ENCODE measurements at places on chromosomes 12 and 14.

- DNase-seq: no peak
These were observed 16.1 kb upstream of the WSCD2 start for GRCh38 chr12:108112832-108113556.

- no peak for DNase-seq
These were observed 351.0 kb downstream of the NAV3 start for GRCh38 chr12:78181544-78182162.

DNA sequence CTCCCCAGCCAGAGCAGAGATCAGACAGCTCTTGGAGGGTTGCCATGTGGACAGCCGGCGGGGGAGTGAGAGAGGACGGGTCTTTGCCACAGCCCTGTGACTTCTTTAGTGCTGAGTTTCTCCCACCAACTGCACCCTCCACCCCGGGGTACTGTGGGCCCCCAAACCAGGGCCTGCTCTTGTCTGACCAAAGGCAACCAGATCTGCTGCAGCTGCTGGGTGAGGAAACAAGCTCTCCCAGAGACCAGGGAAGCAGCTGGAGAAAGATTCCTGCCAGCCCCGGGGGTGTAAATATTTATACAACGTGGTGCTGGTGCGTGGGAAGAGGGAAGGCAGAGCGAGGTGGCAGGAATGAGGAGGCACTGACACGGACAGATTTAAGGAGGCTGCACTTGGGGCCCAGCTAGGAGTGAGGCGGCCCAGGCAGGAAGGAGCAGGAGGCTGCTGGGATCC, 14.3 kb upstream of the ZFP36L1 start:
- DNase-seq: peak; percentile 72

DNA sequence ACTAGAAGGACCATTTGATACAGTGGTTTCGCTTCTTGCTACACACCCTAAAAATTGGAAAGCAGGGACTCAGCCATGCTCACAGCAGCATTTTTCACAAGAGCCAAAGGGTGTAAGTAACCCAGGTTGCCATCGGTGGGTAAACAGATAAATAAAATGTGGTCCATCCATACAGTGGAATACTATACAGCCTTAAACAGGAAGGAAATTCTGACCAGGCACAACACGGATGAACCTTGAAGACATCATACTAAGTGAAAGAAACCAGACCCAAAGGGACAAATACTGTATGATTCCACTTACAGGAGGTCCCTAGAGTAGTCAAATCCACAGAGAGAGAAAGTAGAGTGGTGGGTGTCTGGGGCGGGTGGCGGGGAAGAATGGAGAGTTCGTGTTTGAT, 220.9 kb downstream of the PHETA1 start:
- no peak for DNase-seq

GRCh38 chr12:88420457-88420856, 159.8 kb downstream of the KITLG start:
- DNase-seq: no peak

DNA sequence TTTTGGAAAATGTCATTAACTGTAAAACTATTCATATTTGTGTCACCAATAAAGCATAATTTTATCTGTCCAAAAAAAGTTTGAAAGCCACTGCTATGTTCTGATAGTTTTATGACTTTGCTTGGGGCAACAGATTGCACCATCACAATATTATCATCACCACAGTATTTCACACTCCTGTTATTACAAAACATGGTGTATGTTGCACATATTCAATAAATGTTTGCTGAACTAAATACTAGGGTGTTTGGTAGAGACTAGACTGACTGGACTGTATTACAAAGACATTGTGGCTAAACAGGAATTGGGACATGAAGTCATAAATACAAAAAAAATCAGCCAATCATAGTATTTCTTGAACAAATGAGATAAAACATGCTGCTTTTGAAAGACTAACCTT, 55.1 kb downstream of the PAWR start:
- no peak for DNase-seq

- DNase-seq: no peak
These were observed 233.3 kb upstream of the KRR1 start for GRCh38 chr12:75744607-75745256.

GRCh38 chr12:105423921-105424320, 93.4 kb downstream of the C12orf75 start:
- DNase-seq: no peak

DNA sequence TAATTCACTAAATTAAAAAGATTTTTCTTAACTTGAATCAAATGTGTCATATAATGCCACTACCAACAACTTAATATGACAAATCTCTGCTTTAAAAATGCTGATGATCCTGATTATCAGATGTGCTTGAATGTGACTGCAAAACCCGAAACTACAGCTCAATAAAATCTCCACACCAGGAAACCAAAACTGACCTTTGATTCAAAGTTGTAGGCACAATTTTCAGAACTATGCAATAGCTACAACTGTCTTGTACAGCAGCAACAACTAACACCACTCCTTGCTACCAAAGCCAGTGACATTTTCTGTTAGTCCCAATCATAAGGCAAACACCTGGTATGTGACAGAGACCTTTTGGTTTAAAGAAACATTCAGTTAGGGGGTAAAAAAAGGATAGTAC, 147.3 kb downstream of the CEP83 start:
- DNase-seq: no peak

DNA sequence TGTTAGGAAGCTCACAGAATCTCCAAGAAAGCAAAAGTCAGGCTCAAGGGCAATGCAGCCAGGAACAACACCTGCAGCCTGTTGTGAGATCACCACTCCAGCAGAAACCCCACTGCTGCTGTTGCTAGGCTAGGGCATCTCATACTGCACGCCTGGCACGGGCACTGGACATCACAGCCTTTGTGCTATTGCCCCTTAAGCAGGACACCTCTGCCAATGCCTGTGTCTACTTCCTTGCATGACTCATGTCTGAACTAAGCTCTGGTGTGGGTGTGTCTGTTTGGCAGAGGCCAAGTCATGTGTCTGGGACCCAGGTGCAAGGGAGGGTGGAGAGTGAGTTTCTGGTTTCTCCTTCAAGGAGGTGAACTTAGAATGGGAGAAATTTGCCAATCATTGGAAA, 10.0 kb upstream of the DDX47 start:
- DNase-seq: no peak

- no peak for DNase-seq
These were observed 35.2 kb upstream of the PAWR start for GRCh38 chr12:79725987-79726386.

DNA sequence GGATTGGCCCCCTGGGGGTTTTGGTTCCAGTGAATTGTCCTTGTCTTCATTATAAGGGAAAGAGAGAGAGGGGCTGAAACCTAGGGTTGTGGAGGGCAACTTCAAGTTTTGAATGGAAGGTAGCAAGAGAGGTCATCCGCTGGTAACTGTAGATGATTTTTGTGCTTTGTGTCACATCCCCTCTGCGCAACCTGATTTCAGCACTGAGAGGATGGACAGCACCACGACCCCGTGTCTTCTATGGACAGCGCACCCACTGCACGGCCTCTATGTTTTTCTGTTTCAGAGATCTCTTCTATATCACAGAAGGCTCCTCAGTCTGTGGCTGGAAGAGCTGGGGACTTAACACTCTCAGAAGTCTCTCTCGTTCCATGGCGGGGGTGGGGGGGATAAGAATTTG, 127.0 kb upstream of the RPH3A start:
- DNase-seq: no peak

GRCh38 chr12:127885954-127886750, 380.8 kb upstream of the TMEM132C start:
- DNase-seq: no peak

- DNase-seq: no peak
These were observed 2.2 kb downstream of the CYP27B1 start for GRCh38 chr12:57764662-57765002.

GRCh38 chr12:53340398-53340797, 4.2 kb upstream of the SP7 start:
- DNase-seq: no peak

GRCh38 chr12:116365114-116365513, 87.6 kb upstream of the MED13L start:
- no peak for DNase-seq

DNA sequence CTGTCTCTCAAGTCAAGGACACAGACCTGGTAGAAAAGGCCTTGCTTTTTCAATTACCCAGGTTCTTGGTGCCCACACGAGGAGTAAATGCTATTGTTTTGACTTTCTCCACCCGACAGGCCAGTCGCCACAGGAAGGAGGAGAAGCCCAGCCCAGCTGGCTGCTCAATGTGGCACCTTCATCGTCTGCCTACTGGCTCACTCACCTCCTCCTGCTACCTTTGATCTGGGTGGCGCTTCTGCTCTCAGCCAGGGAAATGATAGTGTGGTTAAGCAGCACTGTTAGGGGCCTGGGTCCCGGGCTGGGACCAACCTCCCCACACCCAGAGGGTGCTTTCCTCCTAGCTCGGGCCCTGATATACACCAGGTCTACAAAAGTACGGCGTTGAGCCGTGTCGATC, 75.0 kb upstream of the FZD10 start:
- no peak for DNase-seq

DNA sequence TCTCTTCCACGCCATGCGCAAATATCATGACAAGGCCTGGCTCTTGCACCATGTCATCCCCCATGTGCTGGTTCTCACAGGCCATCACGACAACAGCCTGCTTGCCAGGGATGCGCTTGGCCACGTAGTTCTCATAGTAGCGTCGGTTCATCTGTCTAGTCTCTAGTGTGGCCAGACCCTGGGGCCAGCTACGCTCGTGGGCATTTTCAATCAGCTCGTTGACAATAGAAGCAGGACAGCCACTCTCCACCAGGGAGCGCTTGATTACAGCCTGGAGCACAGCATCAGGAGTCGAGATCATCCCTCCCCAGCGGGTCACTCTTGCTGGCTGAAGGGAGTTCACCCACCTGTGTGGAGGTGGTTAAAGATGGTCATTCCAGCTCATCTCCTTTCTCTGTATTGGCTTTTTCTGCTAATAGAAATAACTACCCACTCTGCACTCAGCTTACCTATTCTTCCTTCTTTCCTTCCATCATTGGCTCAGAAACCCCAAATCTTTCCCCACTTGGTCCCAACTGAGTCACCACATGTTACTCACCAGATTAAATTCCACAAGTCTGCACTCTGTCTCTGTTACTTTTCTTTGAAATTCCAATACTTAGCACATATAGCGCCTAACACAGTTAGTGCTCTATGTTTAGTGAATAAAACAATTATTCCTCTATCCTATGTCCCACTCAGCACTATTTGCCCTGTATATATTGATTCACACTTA, 15.1 kb downstream of the RNF41 start:
- DNase-seq: peak; percentile 31

- no peak for DNase-seq
These were observed 2.7 kb upstream of the SEL1L start for GRCh38 chr14:81536241-81536771.

DNA sequence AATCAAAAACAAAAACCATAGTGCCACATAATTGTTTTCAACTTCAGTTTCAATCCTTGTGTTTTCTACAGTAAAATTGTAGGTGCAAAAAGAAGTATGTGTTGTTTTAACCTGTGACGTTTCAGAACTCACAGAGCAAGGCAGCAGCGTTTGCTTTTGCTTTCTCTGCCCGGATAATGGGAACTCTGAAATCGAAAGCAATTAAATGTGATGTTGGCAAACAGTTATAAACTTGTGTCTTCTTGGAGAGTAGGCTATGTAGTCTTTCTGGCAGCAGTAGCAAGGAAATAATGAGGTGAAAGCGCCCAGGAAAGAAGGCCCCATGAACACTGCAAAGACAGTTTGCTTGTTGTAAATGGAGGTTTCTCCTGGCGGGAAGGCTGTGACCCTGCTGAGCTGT, 39.1 kb downstream of the FNTB start:
- no peak for DNase-seq

DNA sequence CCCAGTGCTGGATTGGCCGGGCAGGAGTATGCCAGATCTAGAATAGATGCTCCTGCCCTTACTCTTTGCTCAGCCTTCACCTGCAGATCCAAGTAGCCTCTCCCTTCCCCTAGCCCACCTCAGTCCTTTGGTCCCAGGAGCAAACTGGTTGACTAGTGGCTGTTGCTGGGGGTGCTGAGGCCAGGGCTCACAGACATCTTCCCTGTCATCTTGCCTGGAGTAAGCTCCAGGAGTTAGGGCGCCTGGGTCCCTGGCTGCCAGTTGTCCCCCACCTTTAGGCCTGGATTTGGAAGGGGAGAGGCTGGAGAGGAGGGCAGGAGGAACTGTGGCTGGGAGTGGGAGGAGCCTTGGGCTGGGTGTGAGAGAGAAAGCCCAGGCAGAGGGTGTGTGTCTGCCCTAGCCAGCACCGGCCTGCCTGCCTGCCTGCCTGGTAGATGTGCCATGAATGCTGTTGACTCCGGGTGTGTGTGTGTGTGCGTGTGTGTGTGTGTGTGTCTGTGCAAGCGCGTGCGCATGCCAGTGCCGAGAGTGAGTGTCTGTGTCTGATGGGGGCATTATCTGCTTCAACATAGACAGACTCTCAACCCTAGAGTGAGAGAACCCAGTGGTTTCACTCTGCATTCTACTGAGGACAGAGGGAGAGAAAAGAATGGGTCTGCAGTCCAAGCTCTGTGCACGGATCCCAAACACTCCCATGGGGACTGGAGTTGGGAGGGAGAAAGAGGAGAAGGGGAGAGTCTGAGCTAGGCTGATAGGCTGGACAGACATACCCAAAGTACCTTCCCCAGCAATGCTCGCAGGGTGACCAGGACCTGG, 845 bp upstream of the RARG start:
- peak; percentile 49 for DNase-seq

DNA sequence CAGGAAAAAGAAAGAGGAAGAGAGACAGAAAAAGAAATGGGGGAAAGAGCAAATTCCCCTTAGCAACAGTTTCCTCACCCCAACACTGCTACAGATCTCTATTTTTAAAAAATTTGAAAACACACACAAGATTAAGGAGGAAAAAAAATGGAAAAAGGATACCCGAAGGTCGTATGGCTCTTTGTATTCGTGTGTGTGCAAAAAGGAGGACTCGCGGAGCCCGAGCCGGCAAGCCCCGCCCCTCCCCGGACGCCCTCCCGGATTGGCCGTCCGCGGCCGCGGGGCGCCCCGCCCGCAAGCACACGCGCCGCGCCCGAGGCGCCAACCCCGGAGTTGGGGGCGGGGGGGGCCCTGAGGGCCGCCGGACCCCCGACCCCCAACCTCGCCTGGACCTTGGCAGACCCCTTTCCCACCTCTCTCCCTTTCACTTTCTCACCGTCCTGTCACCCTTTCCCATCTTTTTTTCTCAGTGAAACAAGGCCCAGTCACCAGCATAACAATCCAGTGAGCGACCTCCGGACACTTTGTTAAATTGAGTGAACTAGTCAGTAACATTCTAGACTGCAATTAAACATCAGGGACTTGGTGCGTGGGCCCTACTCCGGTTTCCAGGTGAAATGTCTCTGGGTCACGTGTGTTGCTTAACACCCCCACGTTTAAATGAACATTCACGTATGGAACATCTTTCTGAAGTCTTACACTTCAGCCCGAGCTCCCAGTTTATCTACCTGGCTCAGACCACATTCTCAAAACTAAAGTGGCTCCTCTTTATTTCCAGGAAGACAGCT, at the start of gene C14orf93:
TSS of gene C14orf93 (minus strand) at position 205 of the 788 bp plus-strand sequence. CDS start 11,120 bp downstream, outside the sequence.
- DNase-seq: peak; percentile 80
